ENCODE measurements at places on chromosomes 7 and 10. TPM values are rescaled to one million over a fixed set of nuclear protein-coding genes. Genes with fewer than 3 reads are reported as not detected.

- peak; percentile 26 for DNase-seq
These were observed 921.9 kb downstream of the LRMDA start for GRCh38 chr10:76353237-76353851.

DNA sequence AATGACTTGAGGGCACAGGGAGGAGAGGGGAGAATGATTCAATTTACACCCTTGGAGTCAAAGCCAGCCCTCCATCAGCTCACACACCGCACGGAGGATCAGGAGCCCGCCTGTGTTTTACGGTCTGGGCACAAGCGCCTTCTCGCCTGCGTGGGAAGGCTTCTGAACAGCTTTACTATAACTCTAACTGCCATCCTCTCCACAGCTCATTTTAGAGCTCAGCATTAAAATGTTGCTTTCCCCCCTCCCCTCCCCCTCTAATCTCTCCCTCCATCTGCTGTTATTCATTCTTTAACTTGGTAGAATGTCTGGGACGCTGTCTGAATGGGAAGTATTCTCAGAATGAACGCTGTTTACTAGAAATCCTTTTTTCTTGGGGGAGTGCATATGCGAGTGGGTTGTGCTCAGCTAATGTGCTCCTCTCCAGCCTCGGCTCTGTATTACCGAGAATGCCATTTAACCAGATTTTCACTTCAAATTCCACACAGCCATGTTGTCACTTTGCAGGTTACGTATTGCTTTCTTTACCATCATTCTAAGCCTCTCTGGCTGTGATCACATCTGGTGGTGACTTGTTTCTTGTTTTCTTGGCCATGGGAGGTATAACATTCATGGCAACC is 140.1 kb downstream of the GFRA1 start:
- DNase-seq = peak; percentile 65

GRCh38 chr10:11243425-11244222 is 226.0 kb downstream of the CELF2 start:
- DNase-seq = no peak

GRCh38 chr10:57884965-57885617 is 382.6 kb downstream of the IPMK start:
- DNase-seq = no peak

Gene PODXL
- total RNA-seq = 114 TPM

DNA sequence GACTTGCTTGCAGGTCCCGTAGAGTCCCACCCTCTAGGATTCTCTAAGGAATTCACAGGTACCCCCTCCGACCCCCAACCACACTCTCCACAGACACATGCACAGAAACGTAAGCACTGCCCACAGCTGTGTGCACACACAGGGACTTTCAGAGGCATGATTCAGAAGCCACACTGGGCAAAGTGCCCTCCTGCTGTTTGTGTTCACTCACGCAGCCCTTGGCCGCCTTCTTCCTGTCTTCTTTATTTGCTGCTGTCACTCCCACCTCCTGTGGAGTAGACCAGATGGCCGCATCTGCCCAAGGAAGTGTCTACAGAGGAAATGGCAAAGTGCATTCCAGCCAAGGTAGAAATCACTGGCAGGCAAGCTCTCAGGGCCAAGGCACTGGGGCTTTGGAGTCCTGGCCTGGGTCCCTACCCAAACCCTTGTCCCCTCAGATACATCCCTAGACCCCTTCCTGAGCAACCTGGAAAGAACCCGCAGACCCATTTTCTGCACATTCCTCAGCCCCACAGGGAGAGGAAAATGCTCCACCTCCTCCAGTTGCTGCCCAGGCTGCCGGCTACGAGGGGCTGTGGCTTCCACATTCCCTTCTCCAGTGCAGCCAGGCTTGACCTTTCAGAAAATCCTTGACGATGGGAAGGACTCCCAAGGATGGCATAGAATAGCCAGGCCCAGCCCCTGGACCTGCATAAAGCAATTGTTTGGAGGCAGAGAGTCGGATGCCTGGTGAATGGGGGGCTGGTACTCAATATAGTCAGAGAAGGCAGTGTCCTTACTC is 21.6 kb upstream of the GIMAP8 start:
- peak; percentile 56 for DNase-seq

DNA sequence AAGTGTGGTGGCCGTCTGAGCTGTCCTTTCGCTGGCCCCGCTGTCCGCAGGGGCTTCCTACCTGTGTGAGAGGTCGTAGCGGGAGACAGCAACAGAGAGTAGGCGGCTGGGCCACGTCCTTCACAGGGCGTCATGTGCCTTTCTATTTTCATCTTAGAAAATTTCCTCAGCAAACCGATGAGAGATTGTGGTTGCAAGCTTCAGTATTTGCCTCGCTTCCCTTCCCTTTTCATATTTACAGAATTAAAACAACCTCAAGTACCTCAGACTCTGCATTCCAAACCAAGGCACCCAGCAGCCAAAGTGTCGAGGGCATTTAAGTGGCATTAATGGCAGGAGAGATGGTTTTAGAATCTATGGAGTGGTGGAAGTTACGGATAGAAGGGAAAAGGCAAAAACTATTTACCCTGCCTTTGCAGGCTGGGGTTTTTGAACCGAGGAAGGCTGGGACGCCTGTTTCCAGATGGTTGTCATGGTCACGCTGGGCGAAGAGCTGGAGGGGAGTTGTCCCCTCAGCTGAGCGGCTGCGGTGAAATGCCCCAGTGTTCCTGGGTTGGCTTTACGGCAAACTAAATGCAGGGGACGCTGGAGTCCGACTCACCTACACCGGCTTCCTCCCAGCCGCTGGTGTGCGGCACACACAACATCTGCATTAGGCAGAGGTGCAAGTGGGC is 41.9 kb downstream of the WIPI2 start:
- DNase-seq = peak; percentile 60

DNA sequence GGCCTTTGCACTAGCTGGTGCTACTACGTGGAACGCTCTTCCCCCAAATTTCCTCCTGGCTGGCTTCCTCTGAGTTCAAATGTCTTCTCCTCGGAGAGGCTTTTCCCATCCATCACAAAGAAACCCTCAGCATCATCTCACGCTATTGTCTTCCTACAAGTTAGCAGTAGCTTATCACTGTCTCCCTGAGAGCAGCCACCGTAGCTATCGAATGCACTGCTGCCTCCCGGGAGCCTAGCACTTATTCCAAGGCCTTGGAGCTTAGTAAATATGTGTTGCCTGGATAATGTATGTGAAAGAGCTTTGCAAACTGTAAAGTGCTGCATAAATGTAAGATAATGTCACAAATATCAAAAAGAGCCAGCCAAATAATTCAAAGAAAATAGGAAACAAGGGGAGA is 124.4 kb downstream of the KCNMA1 start:
- DNase-seq = no peak

DNA sequence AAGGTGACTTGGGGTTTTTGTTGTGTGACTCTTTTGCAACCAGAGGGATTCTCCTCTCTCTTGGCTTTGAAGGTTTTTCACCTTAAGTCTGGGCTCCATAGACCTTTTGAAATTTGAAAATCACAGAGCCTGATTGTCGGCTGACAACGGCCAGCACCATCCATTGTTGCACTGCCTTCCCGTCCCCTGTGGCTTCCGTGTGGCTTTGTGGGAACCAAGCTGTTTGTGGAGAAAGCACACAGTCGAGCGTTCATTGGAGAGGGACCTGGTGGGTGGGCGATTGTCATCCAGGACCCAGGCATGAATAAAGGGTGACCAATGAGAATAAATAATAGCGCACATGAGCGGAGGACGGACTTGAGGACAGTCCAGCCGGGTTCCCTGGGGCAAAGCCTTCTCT is 7.4 kb upstream of the RAMP3 start:
- no peak for DNase-seq
